ENCODE measurements at places on chromosomes 4 and X. TPM values are rescaled to one million over a fixed set of nuclear protein-coding genes. Genes with fewer than 3 reads are reported as not detected.
A peak's percentile ranks its signal among the peaks of the same experiment; 100 is the strongest.

GRCh38 chr4:73816814-73817213, 19.7 kb upstream of the CXCL6 start:
- DNase-seq: no peak

DNA sequence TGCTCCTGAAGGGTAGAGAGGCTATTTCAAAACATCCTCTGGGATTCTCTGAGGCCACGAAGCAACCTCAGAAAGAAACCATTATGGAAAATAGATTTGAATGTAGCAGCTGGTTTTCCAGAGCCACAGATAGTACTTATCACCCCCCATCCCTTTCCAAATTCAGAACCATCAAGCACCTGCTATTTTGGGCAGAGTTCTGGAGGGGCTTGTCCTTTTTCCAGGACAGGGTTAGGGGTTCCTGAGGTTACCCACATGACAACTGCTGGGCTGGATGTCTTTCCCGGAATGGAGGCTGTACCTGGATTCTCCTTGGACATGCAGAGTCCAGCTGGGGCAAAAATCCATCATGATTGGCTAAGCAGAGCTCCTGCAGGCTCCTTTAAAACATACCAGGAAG, 22.0 kb upstream of the ZXDA start:
- no peak for DNase-seq

DNA sequence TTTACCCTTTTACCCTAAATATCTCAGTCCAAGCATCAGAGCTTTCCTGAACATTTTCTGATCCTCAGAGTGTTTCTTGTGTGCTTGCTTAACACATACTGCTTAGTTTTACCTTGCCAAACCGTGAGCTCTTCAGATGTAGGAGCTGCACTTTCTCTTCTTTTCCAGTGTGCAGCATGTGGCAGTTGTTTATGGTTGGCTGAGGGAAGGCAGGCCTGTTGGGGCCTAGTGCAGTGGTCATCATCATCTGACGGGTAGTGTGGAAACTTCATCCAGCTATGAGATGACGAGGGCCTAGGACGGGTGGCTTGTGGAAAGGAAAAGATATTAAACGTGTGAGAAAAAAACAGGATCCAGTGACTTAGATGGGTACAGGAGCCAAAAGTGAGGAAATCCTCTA, 21.5 kb downstream of the VBP1 start:
- no peak for DNase-seq

Gene ADGRG2
- total RNA-seq: 0.45 TPM

Gene MAGEB17
- not detected for total RNA-seq

Gene BANK1
- 1.2 TPM for total RNA-seq

DNA sequence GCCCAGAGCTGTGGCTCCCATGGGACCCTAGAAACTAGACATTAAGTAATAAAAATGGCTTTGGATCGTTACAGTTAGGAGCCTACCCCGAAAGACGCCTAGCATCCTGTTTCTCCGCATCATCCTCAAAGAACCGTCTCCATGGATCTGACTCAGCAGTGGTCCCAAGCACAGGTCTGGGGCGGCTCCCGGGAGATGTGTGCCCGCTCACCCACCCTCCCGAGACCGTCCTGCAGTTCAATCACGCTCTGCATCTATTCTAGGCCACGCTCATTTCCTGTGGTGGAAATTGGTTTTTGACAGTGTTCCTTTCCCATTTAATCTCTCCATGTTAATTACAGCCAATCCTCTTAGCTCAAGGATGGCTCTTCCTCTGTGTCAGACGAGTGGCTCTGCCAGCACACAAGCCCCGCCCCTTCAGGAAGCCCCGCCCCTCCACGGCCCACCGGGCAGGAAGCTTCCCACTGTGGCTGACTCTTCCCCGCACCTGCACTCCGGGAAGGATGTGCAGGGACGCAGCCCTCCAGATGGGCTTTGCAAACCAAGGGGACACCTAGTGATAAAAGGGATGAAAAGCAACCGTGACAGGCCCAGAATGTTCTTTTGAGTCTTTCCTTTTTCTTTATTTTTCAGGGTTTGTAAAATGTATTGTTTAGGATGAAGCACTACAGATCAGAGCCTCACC, 34.5 kb upstream of the HELT start:
- peak; percentile 71 for DNase-seq

DNA sequence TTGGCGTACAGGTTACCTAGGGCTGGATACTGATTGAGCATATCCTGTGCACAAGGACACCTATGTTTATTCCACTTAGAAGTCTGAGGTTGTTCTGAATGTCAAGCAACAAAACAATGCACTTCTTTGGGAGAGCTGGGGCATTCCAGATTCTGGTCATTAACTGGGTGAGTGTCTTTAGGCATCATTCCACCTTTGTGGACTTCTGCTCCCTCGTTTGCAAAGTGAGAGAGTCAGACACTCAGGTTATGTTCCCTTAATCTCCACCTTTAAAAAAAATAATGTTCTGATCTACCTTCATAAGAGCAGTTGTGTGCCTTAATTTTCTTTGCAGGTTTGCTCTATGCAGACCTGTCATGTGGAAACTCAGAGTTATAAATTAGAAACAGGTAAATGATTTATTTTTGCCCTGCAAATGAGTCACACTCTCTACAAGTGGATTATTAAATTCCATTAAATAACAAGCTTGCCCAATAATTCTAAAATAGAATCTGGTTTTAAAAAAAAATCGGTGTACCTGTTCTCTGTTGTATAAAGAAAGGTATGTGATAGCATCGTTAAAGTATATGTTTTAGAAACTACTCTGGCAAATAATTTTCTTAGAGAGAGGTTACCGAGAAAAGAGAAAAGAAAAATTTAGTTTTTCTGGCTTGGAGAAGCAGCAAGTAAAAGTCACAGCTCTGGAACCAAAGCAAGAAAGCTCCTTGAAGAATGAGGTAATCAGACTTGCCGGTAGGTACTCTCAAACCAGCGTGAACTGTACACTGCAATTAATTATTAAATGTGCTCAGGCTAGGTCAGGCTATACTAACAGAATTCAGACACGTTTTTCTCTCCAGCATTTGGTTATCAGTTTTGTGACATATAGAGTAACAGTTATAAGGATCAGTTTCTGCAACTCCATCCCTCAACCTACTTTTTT, 93.2 kb downstream of the SORBS2 start:
- DNase-seq: no peak

DNA sequence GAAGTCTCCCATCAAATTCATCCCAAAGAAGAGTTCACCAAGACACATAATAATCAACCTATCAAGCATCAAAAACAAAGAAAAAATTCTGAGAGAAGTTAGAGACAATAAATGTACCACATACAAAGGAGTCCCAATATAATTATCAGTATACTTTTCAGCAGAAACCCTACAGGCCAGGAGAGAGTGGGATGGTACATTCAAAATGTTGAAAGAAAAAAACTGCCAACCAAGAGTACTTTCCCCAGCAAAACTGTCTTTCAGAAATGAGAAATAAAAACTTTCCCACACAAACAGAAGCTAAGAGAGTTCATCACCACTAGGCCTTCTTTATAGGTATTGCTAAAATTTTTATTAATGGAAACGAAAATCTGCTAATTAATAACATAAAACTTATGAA, 164.4 kb upstream of the LNX1 start:
- DNase-seq: no peak

- DNase-seq: no peak
These were observed 284.1 kb upstream of the TENM3 start for GRCh38 chr4:181959121-181959520.

Gene DGKK
- total RNA-seq: not detected

DNA sequence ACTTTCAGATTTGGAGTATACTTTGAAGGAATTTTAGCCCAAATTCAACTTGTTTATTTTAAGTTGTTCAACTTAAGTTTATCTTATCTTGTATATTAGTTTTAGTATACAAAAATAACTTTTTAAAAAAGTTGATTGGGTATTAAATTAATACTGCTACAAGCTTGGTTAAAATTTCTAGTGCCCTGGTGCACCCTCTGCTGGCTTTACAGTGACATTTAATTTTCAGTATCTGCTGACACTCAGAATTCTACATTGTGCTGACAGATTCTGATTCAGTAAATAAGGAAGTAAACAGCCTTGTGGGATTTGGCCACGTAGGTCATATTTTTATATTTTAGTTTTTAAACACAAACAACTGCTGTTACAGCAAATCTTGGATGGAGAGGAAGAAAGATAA, 2.9 kb downstream of the EDA start:
- peak; percentile 8 for DNase-seq

GRCh38 chrX:14026121-14026520, 3.6 kb downstream of the GEMIN8 start:
- DNase-seq: no peak

All from left colon (tissue), 2 donors.